SIG-M5 (cell line): ENCODE measurements at places on chromosomes 3 and 15.

DNA sequence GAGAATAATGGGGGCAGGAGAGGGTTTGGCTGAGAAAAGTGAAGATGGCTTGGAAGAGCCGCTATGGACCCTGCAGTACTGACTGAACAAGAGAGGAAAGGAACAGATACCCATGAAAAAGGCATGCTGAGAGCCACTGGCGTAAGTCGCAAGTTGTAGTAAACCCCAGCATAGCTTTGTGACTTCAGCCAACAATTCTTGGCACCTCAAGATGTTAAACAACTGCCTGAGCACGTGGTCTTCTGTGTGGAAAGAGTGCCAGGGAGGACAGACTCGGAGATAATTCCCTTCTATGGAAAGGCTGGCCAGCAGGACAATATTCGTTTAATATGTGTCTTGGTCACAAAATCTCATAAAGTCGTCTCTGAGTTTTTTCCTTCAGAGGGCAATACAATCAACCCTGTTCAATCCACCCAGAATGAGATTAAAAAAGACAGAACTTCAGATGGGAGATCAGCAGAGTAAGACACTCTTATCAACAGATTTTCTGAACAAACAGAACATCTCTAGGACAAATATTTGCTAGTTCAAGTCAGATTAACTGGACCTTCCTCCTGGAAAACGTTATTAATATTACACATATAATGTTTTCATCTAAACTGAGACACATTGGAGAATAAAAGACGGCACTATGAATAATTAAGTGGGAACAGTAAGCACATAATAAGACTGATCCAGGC, 49.2 kb downstream of the NEK10 start:
- DNase-seq = no peak

DNA sequence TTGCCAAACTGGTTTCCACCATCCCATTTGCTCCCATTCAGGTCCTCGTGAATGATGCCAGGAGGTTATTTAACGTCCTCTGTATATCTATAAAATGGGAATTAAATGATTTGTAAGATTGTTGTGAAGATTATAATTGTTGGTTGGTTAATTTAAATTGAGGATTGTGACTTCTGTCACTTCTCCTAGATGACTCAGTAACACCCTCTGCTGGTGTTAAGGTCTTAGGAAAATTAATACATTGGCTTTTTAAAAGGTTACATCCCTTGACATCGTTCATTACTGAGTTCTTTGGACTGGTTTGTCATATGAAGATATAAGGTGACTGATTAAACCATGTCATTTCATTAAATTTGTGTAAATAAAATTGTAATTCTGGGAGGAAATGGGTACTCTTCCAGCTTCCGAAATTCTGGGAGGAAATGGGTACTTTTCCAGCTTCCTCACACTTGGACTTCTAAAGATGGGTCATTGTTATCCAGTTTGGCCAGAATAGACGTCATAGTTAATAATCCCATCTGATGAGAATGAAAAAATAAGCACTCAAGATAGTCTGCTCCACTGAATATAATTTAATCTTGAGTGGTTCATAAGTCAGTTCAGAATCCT, 33.3 kb upstream of the PAQR5 start:
- DNase-seq = no peak

DNA sequence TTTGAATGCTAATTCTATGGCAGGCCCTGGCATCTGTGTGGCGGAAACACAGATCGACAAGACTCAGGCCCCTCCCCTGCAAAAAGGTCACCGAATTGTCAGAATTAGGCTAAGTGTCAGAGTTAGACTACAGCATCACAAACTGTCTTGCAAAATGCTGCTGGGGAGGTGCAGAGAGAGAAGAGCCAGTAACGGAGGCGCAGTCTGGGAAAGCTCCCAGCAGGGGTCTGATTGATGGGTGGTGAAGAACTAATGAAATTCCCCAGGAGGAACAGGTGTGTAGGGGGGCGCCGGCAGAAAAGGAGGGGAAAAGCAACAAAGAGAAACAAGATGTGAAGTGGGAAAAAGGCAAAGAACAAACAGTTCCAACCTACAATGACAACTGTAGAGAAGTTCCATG, 72.7 kb upstream of the TAMM41 start:
- no peak for DNase-seq

- no peak for DNase-seq
These were observed 277.5 kb upstream of the RGMA start for GRCh38 chr15:93366387-93367100.

DNA sequence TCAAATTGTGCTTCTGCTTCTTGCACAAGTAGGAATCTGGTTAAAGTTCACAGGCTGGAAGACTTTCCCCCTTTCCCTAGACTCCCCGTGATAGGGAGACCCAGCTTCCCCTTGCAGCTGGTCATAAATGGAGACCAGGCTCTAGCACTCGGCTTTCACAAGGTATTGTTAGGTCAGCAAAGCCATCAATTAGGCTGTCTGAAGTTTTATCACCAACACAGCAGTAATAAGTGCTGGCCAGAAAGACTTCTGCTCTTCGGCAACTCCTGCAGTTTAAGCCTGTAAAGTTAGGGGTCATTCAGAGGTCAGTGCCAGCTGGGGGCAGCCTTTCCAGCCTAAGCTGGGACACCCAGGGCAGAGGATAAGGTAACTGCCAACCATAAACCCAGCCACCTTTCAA, 203.4 kb downstream of the MEIS2 start:
- no peak for DNase-seq
